ENCODE measurements at places on chromosomes 2 and 18.

GRCh38 chr2:17517481-17518211 is 594 bp downstream of the RAD51AP2 start:
- no peak for DNase-seq

DNA sequence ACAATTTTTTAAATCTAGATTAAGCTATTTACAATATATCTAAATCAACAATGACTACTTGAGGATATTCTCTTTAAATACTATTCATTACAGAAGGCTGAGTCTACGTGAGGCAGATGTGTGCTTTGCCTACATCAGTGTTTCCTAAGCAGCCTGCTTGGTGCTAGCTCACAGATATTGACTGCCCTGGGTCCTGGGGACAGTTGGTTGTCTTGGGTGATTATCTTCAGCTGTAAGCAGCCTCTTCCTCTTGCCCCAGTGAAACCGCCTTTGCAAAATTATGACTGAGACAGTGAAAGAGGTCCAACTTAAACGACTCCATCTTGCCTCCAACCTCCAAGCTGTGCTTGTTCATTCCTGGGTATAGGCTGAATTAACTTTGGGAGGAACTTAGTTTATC is 39.6 kb upstream of the CCDC88A start:
- no peak for DNase-seq

GRCh38 chr2:24749069-24749691 is 44.0 kb downstream of the PTRHD1 start:
- DNase-seq, result no peak

GRCh38 chr2:141065042-141065441 is 1065.8 kb downstream of the LRP1B start:
- no peak for DNase-seq

- no peak for DNase-seq
Observed at GRCh38 chr2:183383854-183384253, 259.6 kb downstream of the NUP35 start.

GRCh38 chr2:229920011-229920641 is 1.7 kb downstream of the TRIP12 start:
- no peak for DNase-seq

DNA sequence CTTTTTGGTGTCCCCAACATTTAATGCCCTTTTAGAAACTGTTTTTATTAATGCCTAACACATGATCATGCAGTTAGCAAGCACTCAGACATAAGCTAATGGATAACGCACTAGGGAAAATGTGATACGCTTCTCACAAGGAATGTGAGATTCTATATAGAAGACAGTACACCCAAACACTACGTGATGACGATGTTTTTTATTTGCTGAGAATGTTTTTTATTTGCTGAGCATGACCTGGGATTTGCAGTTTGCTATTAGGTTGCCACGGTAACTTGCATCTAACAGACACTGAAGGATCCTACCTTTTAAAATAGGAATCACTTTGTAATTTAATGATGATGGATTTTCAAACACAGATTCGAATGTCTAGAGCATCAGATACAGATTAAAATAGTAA is 4.9 kb downstream of the SMC6 start:
- no peak for DNase-seq

DNA sequence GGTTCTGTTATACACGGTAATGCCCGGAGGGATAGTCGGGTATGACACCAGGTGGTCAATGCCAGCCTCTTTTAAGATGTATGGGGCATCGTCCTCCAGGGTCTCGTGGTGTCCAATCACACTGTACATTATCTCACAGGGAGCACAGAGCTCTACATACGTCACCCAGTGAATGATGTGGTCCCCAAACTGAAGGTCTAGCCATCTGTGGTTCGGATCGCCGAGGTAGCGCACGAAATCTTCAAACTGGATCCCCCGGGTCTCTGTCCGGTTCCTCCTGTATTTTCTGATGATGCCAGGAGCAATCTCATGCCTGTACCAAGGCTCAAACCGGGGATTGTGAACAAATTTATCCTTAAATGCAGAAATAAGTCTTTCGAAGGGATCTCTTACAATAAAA is 24.1 kb downstream of the CHST10 start:
- DNase-seq, result no peak

GRCh38 chr2:40384233-40384632 is 67.7 kb downstream of the SLC8A1 start:
- no peak for DNase-seq

DNA sequence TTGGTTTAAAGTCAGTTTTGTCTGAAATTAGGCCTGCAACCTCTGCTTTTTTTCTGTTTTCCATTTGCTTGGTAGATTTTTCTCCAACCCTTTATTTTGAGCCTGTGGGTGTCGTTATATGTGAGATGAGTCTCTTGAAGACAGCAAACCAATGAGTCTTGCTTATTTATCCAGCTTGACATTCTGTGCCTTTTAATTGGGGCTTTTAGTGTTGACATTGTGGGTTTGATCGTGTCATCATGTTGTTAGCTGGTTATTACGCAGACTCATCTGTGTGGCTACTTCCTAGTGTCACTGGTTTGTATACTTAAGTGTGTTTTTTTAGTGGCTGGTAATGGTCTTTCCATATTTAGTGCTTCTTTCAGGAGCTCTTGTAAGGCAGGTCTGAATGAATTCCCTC is 18.8 kb downstream of the TMEM87B start:
- no peak for DNase-seq
